ENCODE measurements at places on chromosomes 2 and 18.
A peak's percentile ranks its signal among the peaks of the same experiment; 100 is the strongest.

GRCh38 chr2:54967759-54968365 is 82.4 kb downstream of the RTN4 start:
- no peak for DNase-seq

GRCh38 chr2:7011356-7012083 is 94.3 kb downstream of the RNF144A start:
- no peak for DNase-seq

- no peak for DNase-seq
Observed at GRCh38 chr2:64018701-64019082, 536 bp downstream of the VPS54 start.

DNA sequence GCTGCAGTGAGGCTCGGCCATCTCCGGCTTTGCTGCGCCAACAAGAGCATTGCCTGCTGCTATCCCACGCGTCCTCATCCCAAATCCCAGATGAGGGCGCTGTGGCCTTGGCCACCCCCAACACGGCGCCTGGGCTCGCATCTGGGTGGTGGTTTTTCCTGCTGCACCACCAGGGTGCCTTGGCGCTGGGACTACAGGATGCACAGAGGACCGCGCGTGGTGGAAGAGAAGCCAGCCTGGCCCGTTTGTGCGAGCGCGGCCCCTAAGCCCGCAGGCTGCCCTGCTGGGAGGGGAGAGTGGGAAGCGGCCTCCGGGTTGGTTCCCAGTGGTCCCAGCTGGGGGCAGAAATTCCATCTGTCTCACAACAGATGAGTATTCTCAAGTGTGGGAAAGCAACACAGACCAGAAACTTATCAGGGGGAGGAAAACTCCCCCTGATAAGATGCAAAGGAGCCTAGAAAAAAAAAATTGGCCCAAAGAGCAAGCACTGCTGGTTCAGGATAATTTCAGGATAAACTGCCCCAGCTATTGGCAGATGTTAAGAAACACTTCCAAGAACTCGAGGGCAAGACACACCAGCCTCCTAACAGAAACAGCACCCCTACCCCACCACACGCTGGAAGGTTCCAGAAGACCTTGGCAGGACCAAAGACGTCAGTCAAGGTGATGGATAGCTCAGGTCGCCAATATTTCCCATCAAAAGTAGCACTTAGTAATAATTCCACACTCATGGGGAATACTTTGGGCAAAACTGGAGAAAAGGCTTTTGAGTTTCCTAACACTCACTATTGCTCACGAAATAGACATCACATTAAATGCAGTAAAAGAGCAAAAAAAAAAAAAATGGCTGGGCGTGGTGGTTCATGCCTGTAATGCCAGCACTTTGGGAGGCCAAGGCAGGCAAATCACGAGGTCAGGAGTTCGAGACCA is 152.1 kb downstream of the PXDN start:
- DNase-seq: peak; percentile 71

GRCh38 chr2:230664128-230664527 is 48.5 kb upstream of the CAB39 start:
- no peak for DNase-seq

GRCh38 chr2:167575276-167575675 is 672.1 kb downstream of the STK39 start:
- no peak for DNase-seq

DNA sequence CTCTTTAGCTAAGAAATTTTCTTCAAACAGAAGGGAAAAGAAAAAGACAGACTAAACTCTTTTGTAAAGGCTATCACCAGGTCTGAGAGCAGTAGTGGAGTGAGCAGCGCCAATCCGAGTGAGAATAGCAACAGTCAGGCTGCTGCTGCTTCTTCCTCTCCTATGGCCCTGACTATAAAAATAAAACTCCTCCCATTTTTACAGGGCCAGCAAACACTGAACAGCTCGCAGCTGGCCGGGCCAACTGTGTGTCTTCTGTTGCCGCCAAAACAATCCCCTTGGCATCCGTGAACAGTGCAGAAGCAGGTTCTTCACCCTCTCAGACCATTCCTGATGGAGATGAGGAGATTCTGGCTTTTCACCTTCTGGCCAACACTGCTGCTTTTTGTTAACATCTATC is 124.5 kb downstream of the CNTNAP5 start:
- no peak for DNase-seq

DNA sequence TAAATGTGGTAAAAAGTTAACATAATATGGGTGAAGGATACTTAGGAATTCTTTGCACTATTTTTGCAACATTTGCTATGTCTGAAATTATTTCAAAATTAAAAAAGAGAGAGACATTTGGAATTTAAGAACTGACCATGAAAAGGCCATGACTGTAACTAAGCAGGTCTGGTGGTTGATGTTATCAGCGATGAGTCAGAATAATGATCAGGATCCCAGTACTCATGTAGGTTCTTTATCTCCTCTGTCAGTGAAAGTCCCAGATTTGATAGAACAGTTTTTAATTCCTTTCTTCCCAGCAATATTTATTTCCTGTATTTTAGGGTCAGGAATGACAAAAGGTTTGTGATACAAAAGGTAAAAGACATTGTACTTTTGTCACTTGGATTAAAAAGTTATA is 242.4 kb upstream of the ZNF521 start:
- DNase-seq: no peak

GRCh38 chr2:74421221-74421870 is at the start of the genes C2orf81 and WDR54:
Gene C2orf81 (minus strand): TSS chr2:74421619. CDS start chr2:74421560, 59 bp downstream.
Gene WDR54 (plus strand): TSS chr2:74421730. CDS start chr2:74422154, 424 bp downstream.
- peak; percentile 88 for DNase-seq

DNA sequence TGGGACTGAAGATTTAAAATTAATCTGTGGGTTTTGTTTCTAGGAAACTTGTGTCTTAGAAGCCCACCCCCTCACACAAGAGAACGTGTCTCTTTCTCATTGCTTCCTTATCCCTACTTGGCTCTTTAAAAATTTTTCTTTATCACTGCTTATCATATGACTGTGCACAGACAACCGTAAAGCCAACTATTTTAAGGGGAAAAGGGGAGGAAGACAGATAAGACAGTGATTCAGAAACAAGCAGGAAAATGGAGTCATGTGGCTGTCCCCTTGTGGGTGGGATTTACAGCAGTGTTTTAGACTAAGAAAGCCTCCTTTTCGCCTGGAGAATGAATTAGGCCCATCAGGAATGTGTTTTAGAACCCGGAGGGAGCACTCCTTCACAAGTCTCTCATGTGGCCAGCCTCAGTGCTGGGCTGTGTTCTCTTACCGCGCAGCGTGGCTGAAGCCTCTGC is 17.6 kb downstream of the PRKCE start:
- no peak for DNase-seq

DNA sequence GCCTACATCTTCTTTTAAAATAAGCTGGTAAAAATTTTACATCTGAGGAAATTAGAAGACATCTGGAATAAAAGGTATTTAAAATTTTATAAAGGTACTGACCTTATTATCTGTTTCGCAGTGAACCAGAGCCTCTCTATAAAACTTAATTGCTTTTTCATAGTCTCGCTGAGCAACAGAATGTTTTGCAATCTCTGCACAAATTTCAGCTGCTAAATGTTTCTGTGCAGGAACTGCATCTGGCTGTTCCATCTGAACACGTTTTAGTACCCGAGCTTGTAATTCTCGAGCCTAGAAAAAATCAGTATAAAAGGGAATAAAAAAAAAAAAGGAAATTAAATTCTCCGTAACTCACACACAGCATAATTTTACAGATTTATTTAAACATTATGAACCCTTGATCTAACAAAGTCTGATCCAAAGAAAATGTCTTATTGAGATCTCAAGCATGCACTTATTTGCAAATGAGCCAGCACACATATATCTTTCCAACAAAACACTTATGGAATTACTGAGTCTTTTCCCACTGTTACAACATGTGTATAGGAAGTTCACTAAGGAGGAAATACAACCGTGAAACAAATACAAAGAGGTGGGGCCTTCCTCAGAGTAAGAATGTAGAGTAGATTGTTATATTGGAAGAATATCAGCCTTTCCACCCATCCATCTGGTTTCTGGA is 51.8 kb downstream of the TTC21B start:
- no peak for DNase-seq

GRCh38 chr2:164589522-164589921 is 31.8 kb downstream of the GRB14 start:
- DNase-seq: no peak

- DNase-seq: no peak
Observed at GRCh38 chr2:40004336-40004735, 225.3 kb upstream of the THUMPD2 start.

GRCh38 chr2:234235191-234235590 is 184.7 kb downstream of the SPP2 start:
- no peak for DNase-seq

DNA sequence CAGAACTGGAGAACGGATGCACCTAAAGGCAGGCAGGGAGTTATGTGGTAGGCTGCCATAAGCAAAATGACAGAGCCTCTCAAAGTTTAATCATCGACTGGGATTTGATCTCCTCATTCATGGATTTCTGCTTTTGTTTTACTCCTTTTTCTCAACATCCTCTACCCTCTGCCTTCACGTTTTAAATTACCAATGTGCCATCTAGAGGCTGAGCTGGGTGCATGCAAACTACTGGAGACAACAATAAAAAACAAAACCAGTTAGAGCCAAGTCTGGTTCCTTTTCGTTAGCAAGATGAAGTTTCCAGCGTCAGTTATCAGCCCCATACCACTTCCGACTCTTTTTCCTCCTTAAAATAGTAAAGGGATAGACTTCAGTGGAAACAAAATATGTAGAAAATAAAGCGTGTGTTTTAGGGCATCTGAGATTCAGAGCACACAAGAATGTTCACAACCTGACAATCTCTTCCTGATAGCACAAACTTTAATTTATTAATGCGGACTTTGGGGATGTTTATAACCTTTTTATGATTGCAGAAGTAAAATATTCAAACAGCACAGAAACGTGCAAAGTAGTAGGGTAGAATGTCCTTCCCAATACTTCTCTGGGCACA is 117.0 kb downstream of the LAMA1 start:
- no peak for DNase-seq

GRCh38 chr2:232444409-232445148 is 11.4 kb upstream of the ALPI start:
- peak; percentile 80 for DNase-seq

DNA sequence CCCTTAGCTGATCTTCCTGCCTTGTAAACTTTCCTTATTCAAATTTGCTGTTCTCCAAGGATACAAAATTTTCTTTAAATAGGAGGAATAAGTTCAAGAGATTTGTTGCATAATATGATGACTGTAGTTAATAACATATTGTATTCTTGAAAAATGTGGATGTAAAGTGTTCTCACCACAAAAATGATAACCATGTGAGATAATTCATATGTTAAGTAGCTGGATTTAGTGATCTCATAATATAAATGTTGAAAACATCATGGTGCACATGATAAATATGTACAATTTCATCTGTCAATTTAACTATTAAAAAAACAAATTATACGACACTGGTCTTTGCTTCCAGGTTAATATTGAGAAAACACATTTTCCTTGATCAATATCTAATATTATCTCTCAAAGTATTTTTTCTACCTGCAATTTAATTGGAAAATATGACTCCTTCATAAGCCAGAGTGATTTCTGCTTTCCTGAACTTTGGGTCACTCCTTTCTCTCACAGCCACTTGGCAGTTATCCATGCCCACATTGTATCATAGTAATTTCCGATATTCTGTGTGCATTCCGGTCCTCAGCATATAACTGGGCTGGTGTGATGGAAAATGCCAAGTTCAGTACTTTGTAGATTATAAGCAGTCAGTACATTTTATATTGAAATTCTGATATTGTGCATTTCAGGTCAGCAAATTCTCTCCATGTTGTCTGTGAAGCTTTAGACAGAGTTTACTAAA is 152.6 kb downstream of the GULP1 start:
- no peak for DNase-seq

GRCh38 chr2:75892490-75892889 is 181.8 kb upstream of the GCFC2 start:
- DNase-seq: no peak

DNA sequence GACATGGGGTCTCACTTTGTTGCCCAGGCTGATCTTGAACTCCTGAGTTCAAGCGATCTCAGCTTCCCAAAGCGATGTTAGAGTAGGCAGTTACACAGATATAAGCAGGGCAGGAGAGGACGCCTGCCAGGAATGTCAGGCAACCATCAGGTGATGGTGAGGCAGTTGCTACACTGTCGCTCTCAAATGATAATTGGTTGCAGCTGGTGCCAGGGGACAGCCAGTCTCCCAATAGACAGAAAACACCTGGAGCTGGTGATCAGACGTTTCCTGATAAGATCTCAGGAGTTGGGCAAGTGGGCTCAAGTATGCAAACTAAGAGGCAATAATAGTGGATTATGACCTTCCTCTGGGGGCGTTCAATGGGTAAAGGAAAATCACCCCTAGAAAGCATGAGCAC is 163.1 kb upstream of the RGPD4 start:
- no peak for DNase-seq

DNA sequence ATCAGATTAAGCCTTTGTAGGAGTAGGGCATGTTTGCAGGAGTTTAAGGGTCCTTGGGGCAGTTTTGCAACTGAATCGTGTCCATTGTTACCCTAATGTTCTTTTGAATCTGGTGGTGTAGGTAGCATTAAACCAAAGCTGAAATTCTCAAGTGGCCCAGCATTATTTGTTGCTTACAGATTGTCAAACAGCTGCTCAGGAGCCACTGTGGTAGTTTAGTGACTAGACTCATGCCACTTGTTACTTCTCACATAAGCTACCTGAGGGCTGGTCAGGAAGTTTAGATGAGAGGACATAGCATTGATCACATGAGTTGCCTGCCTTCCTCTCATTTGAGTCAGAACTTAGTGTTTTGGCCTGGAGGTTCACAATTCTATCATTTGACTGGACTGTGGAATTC is 157.6 kb downstream of the HAUS1 start:
- no peak for DNase-seq

DNA sequence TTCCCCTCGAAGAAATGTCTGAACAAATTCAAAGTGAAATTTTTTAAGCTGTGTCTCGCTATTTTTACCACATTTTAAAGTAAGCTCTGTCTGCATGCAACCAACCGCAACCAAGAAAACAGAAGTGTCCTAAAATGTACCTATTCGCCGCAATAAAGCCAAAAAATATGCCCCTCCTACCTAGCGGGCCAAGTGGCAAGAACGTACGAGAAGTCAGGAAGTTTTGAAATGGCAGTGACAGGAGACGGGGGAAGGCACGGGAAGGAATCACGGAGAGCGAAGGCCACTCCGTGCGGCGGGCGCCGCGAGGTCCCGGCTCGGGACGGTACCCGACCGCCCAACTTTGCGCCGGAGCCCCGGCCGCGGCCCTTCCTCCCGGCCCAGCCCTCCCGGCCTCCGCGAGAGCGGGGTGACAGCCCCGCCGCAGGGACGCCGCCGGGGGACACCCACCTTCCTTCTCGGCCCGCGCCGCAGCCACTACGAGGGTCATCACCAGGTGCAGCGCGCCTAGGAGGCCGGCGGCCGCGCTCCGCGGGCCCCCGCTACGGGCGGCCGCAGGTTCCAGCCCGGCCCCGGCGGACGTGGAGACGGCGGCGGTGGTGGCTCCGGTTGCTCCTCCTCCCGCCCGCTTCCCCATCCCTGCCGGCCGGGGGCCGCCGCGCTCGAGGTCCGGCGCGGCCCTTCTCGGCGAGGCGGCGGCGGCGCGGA is 568 bp downstream of the TMEM131 start:
- DNase-seq: peak; percentile 55
